ENCODE measurements at places on chromosomes 5 and 9.

GRCh38 chr9:105399117-105399516 is 48.7 kb upstream of the FSD1L start:
- DNase-seq, result no peak

DNA sequence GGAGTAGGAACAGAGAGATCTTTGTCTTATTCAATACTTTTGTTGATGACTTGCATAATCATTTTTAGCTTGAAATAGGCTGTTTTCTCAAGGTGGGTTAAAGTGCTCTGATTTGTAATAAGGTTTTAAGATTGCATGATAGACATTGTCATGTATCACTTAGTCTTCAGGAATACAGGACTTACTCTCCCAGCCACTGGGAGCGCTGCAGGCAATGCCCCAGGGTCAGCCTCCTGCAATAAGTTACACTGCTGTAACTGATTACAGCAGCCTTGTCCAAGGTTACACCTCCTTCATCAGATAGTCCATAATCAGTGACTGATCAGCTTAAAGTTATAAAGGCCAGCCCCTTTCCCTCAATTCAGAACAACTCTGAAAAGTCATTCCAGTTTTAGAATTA is 218.6 kb downstream of the ESM1 start:
- no peak for DNase-seq

- DNase-seq, result no peak
These were observed 241.3 kb downstream of the DEPDC1B start for GRCh38 chr5:60458666-60459065.

GRCh38 chr5:177232358-177232757 is 71.2 kb downstream of the RAB24 start:
- no peak for DNase-seq

DNA sequence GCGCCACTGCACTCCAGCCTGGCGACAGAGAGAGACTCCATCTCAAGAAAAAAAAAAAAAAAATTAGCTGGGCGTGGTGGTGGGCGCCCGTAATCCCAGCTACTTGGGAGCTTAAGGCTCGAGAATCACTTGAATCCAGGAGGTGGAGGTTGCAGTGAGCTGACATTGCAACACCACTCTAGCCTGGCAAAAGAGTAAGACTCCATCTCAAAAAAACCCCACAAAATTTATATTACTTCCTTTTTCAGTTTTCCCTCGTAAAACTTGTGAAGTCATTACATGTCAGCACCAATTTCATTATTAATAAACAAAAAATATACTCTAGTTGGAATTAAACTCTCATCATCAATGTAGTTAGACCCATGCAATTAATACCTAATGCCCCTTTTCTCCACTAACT is 43.9 kb downstream of the SHLD3 start:
- no peak for DNase-seq

DNA sequence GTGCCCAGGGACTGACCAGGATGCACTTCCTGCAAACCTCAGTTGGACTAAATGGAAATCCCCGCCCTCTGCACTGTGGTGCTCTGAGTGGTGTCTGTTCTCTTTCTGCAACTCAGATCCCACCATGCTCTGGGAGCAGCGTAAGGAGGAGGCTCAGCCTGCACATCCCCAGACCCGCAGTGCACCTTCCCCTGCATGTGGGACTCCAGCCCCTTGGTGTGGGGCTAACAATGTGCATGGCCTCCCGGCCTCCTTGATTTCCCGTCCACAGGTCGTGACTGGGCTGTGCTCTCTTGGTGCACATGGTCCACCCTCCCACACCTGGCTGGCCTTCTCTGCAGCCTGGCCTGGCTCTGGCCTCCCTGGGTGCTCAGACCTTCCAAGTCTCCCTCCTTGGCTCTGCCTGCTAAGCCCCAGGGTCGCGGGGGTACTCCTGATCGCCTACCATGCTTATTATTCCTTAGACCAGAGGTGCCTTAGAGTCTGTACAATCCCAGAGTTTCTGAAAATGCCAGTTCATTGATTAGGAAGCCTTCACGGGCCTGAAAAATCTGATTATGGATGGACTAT is 397.5 kb downstream of the IRX2 start:
- DNase-seq, result no peak

- DNase-seq, result no peak
These were observed 207.3 kb downstream of the TMEM38B start for GRCh38 chr9:105901514-105902109.

- no peak for DNase-seq
These were observed 100.5 kb downstream of the PSAT1 start for GRCh38 chr9:78397454-78397853.

Measured in activated CD4-positive, alpha-beta T cell treated with anti-CD3 and anti-CD28 coated beads for 1 hour (primary cell).